Globus pallidus (tissue), 1 donor: ENCODE measurements at places on chromosomes 16 and 17.
A peak's percentile ranks its signal among the peaks of the same experiment; 100 is the strongest.

DNA sequence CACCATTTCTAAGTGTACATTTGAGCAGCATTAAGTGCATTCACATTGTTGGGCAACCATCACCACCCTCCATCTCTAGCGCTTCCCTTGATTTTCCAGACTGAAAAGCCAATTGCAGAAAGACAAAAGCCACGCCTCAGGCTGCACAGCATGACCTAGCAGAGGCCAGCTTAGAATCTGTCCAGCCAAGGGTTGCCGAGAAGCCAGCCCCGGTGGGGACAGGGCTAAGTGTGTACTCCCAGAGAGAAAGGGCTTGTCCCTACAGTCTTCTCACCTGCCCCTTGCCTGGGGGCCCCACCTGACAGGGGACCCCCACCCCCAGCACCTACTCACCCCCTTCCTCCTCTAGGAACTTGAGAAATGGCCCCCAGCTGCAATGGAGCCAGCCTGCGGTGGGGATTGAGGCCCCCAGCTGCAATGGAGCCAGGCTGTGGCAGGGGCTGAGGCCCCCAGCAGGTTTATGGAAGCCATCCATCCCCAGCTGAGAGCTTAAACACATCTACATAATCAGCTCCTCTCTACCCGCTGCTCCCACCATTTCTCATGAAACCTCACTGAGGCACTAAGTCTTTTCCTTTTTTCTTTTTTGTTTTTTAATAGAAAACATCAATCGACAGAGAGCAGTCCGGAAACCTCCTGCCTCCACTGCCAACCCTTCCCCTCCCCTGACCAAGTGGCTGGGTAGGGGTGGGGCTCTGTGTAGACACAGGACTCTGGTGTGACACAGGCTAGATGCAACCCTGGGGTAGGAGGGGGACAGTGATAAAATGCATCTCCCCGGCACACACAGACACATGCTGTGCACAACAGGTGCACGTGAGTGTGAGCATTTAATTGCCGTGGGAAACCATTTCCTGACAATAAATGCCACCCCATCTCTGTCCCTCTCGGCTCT, 77.9 kb downstream of the CCT6B start:
- DNase-seq = no peak

GRCh38 chr17:17377071-17377967, 74.1 kb downstream of the NT5M start:
- DNase-seq = no peak

- DNase-seq = peak; percentile 36
Observed at GRCh38 chr17:69511250-69511649, 96.8 kb downstream of the MAP2K6 start.

DNA sequence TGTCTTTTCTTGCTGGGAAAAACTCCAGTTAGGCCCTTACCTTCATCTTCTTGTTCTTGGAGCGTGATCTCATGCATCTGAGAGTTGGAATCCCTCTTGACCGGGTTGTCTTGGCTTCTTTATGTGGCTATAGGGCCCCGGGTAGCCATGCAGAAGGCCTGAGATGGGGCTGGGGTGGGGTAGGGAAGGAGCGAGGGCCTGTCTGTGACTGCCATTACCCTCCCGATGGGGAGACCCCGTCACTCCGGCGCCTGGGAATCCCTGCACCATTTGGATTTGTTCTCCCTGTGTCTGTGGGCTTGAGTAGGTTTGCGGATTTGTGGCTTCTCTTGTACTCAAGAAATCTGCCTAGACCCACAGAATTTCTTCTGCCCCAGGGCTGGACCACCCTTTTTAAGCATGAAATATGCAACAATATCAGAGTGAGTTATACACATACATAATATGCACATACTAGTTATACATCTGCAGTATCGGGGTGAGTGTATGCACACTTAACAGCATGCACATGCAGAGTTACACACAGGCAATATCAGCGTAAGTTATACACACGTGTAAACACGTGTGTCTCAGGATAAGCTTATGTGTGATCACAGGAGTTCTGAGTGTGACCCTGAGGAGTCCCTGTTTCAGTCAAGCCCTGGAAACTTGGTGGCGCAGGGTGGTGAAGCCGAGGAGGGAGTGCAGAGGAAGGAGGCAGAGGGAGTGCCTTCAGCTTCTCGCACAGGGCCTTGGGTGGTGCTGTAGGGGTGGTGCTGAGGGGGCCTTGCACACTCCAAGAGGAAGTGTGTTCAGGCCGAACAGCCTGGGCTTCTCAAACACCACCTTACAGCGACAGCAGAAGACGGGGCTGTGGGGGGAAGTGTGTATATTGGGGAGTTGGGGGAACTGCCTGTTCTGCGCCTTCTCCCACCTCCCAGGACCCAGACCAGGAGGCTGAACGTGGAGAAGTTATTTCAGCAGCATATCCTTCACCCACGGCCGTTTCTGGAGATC, 18.5 kb downstream of the CCDC42 start:
- no peak for DNase-seq

DNA sequence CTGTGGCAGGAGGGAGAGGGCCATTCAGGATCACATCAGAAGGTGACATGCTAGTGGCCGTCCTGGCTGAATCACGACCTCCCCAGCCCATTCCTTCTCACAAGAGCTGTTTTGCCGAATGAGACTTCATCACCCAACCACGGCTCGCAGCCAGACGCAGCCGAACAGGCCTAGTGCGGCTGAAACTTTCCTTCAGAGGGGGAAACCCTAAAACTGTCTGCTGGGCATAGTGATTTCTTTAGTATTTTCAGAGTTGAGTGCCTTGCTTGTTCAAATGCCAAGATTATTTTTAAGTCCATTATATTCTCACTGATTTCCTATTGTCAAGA, 343.7 kb downstream of the CPPED1 start:
- DNase-seq = no peak

DNA sequence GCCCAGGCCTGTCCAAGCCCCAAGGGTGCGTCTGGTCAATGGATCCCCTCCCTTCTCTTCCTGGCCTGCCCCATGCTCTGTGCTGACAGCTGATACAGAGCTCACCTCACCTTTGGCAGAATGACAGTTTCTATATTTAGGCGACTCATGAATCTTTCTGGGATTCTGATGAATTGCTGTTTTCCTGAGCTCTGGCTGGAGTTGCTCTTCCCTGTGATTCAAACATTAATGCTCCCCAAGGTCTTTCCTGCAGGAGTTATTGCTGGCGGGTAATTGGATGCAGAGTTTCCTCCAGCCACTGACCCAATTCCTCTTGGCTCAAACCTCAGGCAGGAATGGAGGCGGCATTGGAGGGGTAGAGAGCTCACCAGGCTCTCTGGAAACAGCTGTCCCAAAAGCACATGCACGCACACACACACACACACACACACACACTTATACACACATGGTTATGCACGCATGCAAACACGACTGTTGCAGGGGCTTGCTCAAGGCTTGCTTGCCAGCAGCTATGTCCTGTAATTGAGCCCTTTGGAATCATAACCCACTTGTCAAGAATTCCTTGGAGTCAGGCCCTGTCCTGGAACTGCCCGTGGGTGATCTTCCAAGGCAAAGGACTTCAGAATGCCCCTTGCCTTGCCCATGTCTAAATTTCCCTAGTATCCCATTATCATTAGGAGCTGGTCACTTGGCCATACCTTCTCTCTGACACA, 128.8 kb downstream of the ASIC2 start:
- DNase-seq = peak; percentile 1

DNA sequence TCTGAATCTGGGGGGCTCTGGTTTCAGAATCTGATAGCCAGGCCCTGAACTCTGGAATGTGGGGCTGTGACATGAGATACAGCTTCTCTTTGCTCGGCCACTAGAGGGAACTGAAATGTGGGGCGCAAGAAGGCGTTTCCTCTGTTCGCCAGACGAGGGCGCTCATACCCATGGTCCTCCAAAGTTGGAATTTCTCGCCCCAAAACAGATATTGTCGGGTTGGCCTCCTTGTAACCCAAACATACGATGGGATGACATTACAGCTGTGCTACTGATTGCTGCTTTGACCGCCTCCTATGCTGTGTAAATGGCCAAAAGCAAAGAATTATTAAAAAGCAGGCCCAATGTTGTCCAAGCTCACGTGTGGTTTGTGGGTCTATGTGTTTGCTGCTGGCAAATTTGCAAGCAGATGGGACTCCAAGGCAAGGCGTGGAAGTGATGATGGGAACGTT, 13.1 kb upstream of the MSI2 start:
- DNase-seq = peak; percentile 52

DNA sequence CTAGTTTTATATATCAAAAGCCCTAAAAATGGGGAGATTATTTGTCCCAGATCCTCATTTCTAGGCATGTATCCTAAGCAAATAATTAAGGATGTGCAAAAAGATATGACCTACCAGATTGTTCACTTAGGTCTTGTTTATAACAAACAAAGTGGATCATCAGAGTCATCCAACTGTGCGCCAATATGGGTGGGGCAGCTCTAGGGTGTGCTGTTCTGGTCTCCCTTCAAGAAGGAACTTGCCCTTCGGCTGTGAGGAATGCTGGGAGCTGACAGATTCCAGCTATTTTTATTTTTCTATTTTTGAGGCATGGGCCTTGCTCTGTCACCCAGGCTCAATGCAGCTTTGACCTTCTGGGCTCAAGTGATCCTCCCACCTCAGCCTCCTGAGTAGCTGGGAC, 13.8 kb downstream of the CHP2 start:
- DNase-seq = no peak

GRCh38 chr17:73156166-73156840, 8.5 kb upstream of the SSTR2 start:
- DNase-seq = peak; percentile 62

- DNase-seq = no peak
Observed at GRCh38 chr16:11708421-11708820, 34.2 kb downstream of the TXNDC11 start.

GRCh38 chr17:15106540-15106939, 158.6 kb downstream of the PMP22 start:
- DNase-seq = no peak

DNA sequence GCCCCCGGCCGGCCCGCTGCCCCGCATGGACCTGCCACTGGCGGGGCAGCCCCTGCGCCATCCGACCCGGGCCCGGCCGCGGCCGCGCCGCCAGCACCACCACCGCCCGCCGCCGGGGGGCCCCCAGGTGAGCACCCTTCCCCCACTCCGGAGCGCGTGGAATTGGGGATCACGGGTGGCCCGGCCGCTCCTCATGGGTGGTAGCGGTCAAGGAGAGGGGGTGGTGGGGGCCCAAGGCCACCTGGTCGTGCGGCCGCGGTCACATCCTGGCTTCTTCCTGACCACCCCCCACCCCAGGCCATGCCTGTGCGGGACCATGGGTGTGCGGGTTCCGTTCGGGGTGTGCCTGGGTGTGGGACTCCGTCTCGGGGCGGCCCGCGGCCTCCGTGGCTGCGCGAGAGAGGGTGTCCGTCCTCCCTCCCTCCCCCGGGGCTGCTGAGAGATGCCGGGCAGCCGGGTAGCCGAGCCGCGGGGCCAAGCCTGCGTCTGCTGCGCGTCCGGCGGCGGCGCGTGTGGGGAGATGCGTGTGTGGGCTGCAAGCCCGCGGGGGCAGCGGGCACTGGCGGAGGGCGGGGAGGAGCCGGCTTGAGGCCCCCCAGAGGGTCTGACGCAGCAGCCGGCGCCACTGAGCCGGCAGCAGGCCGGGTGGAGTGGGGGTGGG, 6.8 kb downstream of the ACD start:
- DNase-seq = no peak

GRCh38 chr17:7922845-7923628, 6.6 kb downstream of the KCNAB3 start:
- DNase-seq = peak; percentile 70

GRCh38 chr17:37674511-37674910, 31.3 kb upstream of the DDX52 start:
- no peak for DNase-seq

GRCh38 chr16:14248791-14249190, 177.7 kb downstream of the MRTFB start:
- DNase-seq = no peak

GRCh38 chr16:58679763-58680162, 4.8 kb downstream of the SLC38A7 start:
- no peak for DNase-seq

GRCh38 chr17:83203472-83204221, 124.2 kb downstream of the METRNL start:
- DNase-seq = no peak

- DNase-seq = no peak
Observed at GRCh38 chr17:80874866-80875445, 116.7 kb upstream of the CHMP6 start.

DNA sequence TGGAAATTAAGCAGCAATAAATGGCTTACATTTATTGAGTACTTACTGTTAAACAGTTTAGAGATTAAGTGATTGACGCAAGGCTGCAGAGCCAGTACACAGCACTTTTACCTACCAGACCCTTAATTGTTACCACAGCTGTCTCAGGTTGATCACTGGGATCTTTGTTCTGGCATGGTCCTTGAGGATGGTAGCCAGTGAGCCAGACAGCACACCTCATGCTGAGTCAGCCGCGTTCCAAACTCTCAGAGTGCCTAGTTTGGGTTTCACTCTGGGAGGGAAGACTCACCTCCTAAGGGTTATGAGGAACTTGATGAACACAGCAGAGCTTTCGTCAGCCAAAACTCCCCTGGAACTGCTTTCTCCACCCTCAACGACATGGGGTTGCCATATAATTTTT, 20.4 kb downstream of the CDH3 start:
- no peak for DNase-seq

DNA sequence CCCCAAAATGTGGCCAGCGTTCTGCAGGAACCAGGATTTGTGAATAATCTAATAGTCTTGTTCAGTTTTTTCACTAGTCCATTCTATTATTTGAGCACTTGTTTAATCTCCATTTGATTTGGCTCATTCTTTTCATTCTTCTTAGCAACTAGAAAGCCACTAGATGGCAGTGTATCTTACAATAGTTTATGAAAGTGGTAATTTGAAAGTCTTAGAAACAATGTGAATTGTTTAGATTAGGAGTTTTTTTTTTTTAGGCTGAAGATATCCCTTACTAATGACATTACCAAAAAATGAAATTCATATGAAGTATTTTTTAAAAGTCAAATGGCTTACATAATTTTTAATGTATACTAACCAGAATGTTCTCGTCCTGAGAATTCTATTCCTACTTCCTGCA, 6.7 kb downstream of the ERI2 start:
- no peak for DNase-seq

- DNase-seq = no peak
Observed at GRCh38 chr17:77454242-77455095, 313.7 kb downstream of the SEC14L1 start.

DNA sequence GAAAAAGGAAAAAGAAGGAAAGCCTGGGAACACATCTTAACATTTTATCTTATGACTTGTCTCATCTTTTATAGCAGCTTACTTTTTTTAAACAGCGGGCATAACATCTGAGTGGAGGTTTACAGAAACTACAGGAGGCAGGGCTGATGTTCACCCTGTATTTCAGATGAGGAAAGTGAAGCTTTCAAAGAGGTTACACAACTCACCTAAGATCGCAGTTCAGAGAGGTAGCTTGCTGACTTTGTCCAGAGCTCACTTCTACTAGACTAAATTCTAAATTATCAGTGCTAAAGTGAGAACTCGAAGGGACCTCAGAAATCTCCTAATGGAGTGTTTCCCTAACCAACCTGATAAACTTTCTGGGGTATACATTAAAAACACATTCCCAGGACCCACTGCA, 3.7 kb downstream of the MBTD1 start:
- no peak for DNase-seq

DNA sequence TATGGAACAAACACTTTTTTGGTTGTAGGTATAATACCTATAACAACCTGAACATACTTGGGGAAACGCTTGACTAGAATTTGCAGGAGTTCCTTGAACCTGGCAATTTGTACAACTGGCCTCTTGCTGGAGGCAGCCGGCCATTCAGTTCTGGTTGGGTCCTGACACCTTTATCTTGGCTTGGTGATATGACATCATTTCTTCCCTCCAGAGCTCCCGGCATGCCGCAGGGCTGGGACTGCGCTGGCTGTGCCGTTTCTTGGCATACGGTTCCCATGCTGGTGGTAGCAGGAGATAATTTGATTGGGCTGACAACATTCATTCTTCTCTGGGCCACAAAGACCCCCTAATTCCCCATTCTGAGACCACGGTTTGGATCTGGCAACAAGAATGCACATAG, 87.5 kb downstream of the ASIC2 start:
- DNase-seq = no peak
